ENCODE measurements at places on chromosomes 13 and 19.

DNA sequence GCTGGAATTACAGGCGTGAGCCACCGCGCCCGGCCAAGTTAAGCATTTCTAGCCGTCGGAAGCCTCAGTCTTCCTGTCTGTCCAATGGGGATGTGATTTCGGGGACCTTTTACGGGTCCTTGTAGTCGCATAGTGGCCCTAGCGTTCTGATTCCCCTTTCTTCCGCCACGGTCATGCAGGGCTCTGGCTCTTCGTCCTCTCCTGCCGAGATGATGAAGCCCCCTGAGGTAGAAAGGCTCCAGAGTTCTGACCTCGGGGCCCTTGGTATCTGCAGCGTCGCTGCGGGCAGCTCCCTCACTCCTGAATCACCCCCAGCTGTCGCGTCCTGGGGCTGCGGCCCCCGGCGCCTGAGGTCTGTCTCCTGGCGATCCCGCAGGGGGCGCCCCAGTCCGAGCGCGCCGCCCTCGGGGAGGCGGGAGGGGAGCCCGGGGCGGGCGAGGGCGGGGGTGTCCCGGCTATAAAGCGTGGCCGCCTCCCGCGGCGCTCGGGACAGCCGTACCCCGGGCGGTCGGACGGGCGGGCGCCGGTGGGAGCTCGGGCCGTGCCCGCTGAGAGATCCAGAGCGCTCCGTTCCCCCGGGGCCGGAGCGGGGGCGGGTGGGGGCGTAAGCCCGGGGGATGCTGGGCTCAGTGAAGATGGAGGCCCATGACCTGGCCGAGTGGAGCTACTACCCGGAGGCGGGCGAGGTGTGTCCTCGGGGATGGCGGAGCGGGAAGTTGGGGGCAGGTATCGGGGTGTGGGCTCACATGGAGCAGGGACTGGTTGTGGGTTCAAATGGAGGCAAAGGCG, at the start of gene FOXA3:
TSS of gene FOXA3 (plus strand) at position 487 of the 789 bp plus-strand sequence. CDS start at position 618, 131 bp downstream.
- DNase-seq: peak; percentile 69

- no peak for DNase-seq
Measured at GRCh38 chr19:55802281-55802680, 29.5 kb downstream of the NLRP11 start.

- DNase-seq: no peak
Measured at GRCh38 chr19:53554804-53555203, 16.9 kb downstream of the ZNF331 start.

GRCh38 chr19:42693760-42694350, 46.4 kb downstream of the PSG3 start:
- peak; percentile 41 for DNase-seq

DNA sequence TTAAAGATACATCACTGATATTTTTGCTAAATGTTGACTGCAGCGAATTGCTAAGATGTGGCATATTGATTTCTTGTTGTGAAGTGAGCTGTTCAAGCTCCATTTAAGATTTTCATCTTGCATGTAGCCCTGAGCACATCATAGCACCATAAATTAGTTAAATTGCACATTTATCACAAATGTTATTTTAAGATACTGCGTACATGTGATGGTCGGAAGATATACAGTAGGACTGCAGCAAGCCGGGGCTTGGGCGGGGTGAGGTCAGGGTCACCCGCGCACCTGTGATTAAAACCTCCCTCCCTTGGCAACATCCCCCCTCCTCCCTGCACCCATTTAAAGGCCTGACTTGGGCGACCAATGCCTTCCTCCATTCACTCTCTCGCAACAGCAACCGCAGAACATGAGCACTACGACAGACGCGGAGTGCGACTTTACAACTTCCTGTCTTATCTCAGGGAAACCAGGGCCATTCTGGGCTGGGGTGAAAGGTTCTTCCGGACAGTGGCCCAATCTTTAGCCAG, 76.6 kb downstream of the TSHZ3 start:
- DNase-seq: no peak

- DNase-seq: peak; percentile 58
Measured at GRCh38 chr19:14632286-14632685, 42.4 kb downstream of the ADGRE3 start.
